CD4-positive, alpha-beta T cell treated with Interleukin-6 for 4 hours (primary cell): ENCODE measurements at places on chromosomes 11 and 22.
A peak's percentile ranks its signal among the peaks of the same experiment; 100 is the strongest.

DNA sequence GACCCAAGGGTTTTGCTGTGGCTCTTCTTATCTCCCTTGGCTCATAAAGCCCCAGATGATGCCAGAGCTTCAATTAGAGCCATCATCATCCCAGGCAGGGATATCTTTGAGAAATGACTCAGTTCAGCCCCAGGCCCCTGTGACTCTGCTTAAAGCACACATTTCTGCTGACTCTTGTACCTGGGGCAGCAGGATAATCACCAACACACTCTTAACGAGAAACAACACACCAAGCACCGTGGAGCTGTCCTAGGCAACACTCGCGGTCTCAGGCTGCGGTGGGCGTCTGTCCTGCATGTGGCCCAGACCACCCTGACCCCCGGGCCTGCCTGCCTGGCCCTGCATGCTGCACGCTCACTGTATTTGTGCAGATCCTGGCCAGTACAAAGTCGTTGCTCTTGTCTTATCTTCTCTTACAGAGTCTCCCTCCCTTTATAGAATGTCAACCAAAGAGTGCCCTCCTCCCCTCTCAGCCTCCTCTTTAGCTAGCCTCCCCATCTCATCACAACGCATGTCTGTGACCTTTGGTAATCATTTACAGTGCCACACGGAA lies 114.2 kb upstream of the PARVA start:
- no peak for DNase-seq

DNA sequence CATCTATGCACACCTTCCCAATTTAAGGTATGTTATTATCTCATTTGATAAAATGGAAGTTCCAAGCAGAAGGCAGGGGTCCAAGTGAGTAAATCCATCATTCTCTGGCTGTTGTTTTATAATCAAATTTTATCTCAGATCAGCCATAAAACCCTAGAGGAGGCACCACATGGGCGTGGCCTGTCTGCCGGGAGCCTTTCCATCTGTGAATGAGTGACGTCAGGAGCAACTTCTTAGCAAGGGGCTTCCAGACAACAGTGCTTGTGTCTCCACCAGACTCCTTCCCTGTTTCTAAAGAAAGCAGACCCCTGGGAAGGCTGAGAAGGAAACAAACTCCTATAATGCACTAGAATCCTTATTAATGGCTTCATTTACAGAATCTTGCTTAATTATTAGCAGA lies 13.5 kb downstream of the SEZ6L start:
- DNase-seq: no peak

GRCh38 chr11:121793291-121793690 lies 322.7 kb downstream of the BLID start:
- DNase-seq: no peak

- no peak for DNase-seq
Measured at GRCh38 chr11:44033411-44033850, 14.3 kb upstream of the ACCSL start.

- no peak for DNase-seq
Measured at GRCh38 chr11:64933213-64933934, 2.3 kb downstream of the GPHA2 start.

DNA sequence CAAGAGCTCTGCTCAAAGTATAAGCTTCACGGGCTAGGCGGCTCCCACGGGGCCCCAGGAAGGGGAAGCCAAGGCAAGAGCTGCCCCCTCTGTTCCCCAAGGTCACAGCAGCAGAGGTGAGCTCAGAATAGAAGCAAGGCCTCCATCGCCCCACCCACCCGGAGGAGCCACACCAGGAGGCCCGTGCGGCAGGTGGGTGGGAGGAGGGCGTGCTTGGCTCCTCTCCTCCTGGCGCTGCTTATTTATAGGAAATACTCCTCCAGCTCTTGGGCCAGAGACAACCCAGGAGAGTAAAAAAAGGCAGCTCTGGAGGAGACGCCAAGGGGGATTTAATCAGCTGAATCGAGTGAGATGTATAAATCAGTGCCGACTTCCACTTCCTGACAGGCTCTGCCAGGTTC lies 87.8 kb downstream of the FEZ1 start:
- DNase-seq: no peak

DNA sequence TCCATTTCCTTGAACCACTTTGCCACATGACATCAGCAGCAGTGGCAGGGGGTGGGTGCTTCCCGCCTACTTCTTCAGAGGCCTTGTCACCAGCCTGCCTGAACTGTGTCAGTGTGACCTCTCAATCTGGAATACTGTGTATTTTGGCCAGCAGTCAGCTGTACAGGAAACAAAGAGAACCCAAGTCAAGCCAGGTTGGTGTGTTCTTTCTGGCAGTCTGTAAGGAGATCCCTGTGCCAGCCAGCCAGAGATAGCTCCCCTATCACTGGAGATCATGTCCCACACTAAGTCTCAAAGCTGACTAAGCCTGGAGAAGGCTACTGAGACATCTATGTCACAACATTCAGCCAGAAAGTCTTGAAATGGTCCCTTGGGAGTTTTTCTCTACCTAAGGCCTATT lies 142.1 kb downstream of the TRPC6 start:
- DNase-seq: no peak

GRCh38 chr11:78790784-78791183 lies 216.1 kb upstream of the NARS2 start:
- no peak for DNase-seq

GRCh38 chr22:43349636-43350035 lies 6.5 kb upstream of the SCUBE1 start:
- no peak for DNase-seq

- peak; percentile 48 for DNase-seq
Measured at GRCh38 chr22:23182309-23183060, 2.2 kb downstream of the BCR start.

DNA sequence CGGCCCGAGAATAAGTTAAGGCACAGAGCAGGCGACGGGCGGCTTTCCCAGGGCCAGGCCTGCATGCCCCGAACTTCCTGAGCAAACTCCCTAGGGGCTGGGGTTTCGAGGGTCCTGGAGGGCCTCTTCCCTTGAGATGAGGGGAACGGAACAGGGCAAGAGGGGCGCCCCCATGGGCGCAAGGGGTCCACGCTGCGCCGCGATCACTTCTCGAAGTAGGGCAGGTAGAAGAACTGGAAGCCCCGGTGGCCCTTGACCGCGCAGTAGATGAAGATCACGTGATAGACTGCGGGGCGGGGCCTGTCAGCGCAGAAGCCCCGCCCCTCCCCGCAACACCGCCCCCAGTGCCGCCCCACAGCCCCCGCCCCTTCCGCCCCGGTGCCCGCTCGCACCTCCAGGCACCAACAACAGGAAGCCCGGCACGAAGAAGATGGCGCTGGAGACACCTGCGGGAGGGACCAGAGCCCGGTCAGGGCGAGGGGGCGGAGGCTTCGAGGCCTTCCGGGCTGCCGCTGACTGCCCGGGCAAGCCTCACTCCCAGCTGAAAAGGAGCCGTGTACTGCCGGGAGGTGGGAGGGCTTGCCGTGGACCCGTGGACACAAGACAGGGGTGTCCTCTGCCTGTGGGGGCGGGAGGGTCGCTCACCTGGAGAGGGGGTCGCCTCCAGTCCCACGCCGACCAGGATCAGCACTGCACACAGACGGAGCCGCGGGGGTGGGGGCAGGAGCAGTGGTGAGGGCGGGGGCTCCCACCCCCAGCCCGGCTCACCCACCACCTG lies 4.5 kb downstream of the TMEM134 start:
- peak; percentile 94 for DNase-seq

GRCh38 chr11:85299258-85299942 lies 327.7 kb downstream of the DLG2 start:
- DNase-seq: no peak

GRCh38 chr11:31676280-31676982 lies 134.7 kb downstream of the PAX6 start:
- no peak for DNase-seq

- no peak for DNase-seq
Measured at GRCh38 chr22:49760280-49760629, 67.4 kb downstream of the BRD1 start.

- DNase-seq: no peak
Measured at GRCh38 chr11:133898770-133899115, 53.4 kb upstream of the SPATA19 start.

GRCh38 chr22:17281440-17281841 lies 62.2 kb upstream of the ADA2 start:
- peak; percentile 33 for DNase-seq

DNA sequence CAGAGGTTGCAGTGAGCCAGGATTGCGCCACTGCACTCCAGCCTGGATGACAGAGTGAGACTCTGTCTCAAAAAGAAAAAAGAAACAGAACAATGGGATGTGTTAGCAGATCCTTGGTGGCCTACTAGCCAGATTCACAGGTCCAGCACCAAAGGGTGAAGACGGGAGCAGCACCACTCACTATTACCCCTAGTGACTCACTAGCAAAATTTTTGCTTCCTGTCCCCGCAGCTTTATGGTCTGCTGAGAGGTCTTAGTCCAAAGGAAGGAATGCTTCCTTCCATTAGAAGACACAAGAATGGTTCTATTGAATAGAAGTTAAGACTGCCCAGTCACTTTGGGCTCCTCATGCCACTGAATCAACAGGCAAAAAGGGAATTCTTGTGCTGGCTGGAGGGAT lies 35.9 kb upstream of the NUP50 start:
- no peak for DNase-seq

DNA sequence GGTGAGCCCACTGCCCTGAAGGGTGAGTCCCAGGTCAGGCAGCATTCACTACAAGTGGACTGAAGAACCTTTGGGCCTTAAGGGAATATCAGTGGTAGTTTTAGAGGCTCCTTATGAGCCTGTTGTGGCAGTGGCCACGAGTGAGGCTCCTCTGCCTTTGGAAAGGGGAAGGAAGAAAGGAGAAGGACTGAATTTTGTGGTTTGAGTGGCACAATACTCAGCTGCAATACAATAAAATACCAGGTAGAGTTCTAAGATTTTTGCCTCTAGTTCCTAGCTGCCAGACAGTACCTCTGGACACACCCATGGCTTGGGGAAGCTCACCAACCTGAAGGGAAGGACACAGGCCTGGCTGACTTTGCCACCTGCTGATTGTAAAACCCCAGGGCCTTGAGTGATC lies 260.9 kb downstream of the DYNC2H1 start:
- DNase-seq: no peak

DNA sequence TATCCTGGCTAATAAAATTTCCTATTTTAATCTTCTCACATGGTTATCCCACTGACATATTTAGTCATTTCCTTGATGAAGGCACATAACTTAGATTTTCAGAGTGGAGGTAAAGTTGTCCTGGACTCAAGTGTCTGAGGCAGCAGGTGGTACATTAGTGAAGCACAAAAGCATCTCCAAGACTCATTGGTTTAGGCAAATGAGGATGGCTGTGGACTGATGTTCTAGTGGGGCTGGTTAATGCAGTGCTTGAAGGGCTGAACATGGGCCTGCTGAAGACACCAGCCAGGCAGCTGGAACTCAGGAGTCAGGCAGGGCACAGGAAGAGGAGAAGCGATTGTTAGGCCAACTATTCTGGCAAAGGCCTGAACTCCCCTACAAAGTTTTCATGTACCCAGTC lies 76.3 kb upstream of the SESN3 start:
- DNase-seq: no peak

GRCh38 chr11:69711822-69712801 lies 8.3 kb upstream of the FGF19 start:
- peak; percentile 39 for DNase-seq

DNA sequence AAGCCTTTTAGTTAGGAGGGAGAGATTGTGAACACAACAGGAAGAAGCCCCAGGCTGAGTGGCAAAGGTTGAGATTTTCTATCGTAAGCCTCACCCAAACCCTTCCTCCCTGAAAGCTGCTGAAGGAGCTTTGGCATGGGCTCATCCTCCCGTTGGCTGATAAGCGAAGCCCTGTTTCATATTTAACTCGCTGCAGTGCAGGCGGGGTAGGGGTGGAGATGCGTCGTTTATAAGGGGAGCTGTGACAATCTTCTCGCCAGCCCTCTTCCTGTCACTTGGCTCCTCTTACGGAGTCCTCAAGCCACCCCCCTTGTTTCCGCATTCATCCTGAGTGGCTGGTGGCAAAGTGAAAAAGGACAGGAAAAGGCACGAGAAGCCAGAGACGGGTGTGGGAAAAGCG lies 137.0 kb downstream of the OR4C45 start:
- no peak for DNase-seq

DNA sequence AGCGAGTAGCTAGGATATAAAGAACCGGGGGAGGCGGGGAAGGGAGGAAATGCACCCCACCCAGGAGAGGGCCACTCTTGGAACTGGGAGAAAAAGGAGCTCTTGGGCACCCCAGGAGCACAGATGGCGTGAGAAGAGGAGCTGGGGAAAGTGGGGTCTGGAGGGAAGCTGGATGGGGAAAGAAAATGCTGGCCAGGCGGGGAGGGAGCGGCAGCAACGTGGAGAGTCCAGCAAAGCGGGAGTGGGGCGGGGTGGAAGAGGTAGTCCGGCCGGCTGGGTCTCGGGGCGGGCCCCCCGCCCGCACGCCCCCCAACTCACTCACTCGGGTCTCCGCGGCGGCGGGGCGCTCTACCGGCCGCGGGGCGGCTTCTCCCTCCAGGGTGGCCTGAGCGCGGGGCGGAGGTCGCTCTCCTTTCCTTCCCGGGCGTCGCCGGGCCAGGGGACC lies 522 bp downstream of the TOB2 start:
- DNase-seq: peak; percentile 23

GRCh38 chr22:27474711-27475547 lies 326.6 kb downstream of the MN1 start:
- no peak for DNase-seq

GRCh38 chr22:23062616-23063538 lies 7.4 kb upstream of the GNAZ start:
- DNase-seq: no peak

DNA sequence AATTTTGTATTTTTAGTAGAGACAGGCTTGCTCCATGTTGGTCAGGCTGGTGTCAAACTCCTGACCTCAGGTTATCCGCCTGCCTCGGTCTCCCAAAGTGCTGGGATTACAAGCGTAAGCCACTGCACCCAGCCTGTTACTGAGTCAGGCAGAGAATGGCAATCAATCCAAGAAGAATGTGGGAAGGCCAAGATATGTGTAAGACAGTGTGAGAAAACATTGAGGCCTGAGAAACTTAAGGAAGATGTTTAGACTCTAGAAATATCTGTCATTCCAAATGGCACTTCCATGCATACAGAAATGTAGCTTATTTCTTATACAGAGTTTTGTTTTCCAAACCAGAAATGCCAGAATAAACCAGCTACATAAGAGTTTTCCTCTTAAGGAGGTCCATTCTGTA lies 248.5 kb downstream of the ETS1 start:
- DNase-seq: no peak

GRCh38 chr11:84719935-84720577 lies 907.1 kb downstream of the DLG2 start:
- DNase-seq: no peak

- no peak for DNase-seq
Measured at GRCh38 chr11:83941050-83941449, 654.9 kb upstream of the CCDC90B start.

- no peak for DNase-seq
Measured at GRCh38 chr11:110293389-110293788, 3.0 kb downstream of the RDX start.
